ENCODE measurements at places on chromosomes 5 and 9.

DNA sequence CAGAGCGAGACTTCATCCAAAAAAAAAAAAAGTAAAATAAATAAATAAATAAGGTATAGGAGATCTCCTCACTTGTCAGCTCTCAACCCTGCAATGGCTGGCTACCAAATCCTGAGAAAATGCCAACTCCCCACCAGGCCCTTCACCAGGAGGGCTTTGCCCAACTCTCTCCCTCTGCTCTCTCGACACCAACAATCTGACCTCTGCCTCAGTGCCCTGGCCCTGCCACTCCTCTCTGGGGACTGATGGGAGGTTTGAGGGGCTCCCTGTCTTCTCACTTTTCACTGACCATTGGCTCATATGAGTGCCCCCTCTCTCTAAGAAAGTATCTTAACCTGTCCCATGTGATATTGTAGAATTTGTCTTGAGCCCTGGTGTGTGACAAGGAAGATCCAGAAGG, 52.6 kb upstream of the SH3PXD2B start:
- no peak for DNase-seq

DNA sequence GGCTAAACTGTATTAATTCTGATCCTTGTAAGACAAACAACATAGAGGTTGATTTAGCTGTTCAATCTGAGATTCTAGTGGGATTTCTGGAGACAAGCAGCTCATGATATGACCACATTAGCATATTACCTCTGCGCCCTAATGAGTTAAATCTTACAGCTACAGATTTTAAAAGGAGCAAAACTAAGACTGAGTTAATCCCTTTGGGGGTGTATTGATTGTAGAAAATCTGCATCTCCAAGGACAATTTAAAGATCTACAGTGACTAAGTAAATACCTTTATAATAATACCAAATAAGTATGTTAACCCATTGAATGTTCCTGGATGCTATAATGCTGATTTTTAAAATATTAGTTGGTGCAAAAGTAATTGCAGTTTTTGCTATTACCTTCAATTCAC, 33.2 kb downstream of the ADAMTSL1 start:
- no peak for DNase-seq

DNA sequence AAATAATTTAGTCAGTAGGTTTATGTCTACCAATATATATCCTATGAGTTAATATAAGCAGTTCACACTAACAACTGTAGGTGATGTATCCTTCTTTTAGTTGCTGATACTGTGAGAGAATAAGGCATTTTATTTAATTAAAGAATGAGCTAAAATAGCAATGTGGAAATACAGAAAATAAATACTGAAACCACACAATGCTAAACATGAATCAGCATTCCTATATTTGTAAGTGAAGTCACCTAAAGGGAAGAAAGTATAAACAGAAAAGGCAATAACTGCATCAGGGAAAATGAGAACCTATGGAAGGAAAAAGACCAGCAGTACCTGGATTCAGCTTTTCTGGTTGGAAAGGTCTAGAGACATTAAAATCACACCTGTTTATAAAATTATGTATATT, 336.0 kb downstream of the PDE4D start:
- DNase-seq, result no peak

GRCh38 chr5:72999916-73000315, 44.1 kb downstream of the FCHO2 start:
- no peak for DNase-seq

DNA sequence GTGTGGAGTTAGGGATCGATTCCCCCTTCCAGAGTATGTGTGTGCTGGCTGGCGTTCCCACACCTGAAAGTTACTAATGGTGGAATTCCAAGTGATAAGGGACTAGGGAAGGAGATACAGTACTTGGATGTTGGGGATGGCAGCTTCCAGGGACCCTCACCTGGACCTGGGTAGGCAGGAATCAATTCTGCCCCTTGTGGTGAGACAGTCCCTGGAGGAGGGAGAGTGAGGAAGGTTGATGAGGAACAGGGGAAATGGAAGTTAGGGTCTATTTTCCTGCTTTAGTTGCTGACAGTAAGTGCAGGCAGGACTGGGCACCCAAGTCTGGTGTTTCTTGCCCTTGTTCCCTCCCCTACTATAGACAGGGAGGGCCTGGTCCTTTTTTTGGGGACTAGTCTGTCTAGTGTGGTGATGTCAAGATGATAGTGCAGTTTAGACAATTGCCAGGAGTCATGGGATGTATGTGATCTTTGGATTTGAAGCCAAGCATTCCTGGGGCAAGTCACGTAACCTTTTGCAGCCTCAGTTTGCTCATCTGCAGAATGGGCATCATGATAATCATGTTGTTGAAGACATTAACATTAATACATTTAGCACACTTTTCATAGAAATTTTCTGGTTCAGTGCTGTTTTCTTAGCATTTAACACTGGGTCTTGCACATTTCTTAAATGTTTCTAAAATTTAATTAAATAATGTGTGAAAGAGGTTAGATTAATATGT, 51.7 kb downstream of the DAB2IP start:
- DNase-seq, result no peak

DNA sequence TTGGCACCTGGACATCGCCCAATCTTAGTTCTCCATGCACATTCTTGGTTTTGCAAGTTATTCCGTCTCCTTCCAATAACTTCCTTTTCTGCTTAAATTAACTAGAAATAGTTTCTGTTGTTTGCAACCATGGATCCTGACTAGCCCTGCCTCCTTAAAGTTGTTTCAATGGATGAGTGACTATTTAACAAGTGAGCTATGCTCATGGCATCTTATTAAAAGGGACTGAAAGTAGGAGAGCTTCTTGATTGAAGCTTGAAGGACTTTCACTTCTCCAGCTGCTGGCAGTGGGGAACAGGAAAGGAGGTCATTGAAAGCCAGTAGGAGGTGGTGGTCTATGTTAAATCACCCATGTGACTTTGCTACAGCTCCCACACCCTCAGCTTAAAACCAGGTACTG, 466.8 kb downstream of the ARHGEF28 start:
- DNase-seq, result no peak
